ENCODE measurements at places on chromosomes 12 and 14.
A peak's percentile ranks its signal among the peaks of the same experiment; 100 is the strongest.

- no peaks in the 10 kb centered on the region for H3K4me1 ChIP-seq
- no peak overlapping the region for H3K4me3 ChIP-seq
- no peaks in the 10 kb centered on the region for H3K27me3 ChIP-seq
Measured at GRCh38 chr12:43694879-43695278, 63.7 kb downstream of the PUS7L start.

GRCh38 chr14:42214981-42215491, 608.4 kb downstream of the LRFN5 start:
- H3K36me3 ChIP-seq: no peaks in the 10 kb centered on the region
- H3K27ac ChIP-seq: peak overlapping the region; percentile 37
- H3K27me3 ChIP-seq: no peaks in the 10 kb centered on the region

DNA sequence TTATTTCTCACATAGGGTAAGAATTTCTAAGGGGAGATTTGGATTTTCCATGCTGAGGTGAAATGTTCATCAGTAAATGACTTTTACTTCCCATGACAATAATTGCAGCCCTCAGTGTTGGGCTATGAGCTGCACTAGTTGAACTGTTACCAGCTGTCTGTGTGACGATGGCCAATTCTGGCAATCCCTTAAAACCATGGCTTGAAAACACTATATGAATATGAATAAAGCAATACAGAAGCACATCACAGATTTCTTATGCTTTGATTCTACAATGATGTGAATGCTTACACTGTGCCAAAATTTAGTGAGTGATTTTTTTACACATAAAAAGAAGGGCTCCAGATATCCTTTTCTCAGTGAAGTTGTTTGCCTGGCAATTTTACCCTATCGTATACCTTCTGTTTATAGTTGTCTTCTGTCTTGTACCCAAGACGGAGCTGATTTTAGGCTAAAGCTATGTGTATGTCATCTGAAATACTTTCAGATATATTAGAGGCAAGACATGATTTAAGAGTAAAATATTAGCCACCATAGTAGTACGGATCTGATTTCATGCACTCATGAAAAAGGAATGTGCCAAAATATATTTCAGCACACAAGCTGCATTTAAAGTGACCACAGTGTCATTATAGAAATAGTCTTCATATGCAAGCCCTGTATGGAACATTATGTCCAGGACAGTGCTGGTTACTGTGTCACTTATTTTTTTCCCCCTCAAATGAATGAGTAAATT, 52.0 kb downstream of the SLC38A4 start:
- no peak overlapping the region for H3K27ac ChIP-seq
- H3K36me3 ChIP-seq: no peaks in the 10 kb centered on the region
- H3K4me1 ChIP-seq: peaks cover 17% of the 10 kb centered on the region

DNA sequence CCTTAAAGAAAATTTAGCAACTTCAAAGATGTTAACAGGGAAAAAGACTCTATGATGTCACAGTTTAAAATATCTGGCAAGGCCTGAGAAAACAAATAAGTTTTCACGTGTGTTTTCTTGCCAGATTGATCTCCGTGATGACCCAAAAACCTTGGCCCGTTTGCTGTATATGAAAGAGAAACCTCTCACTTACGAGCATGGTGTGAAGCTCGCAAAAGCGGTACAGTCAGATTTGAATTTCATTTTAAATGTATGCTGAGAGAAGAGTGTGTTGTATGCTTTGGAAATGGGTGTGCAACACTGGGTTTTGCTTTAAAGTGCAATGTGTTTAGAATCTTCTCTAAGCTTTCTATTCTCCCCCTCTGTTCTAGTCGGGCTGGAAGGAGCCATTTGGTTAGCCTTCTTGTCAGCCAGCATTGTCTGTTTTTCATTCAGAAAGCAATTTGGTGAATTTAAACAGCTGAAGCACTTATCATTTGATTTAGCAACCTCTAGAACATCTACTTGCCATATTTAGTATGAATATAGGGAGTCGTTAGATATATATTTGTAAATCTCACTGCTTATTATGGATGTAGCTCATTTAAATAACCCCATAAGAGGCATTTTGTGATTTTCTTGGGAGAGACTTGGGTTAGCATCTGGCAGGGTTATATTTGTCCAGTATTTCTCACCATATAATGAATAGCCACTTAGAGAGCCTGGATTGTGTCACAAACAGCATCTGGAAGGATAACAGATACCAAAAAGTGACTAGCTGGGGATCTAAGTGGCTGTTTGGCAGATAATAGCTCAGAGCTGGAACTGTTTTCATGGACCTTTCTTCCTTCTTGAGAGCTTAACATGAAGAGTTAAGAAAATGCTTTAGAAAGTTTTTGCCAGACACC, 35.5 kb downstream of the GPHB5 start:
- DNase-seq: no peak
- no peaks in the 10 kb centered on the region for H3K27me3 ChIP-seq
- H3K4me3 ChIP-seq: no peak overlapping the region
- H3K27ac ChIP-seq: peak overlapping the region; percentile 11

- H3K27me3 ChIP-seq: no peaks in the 10 kb centered on the region
- no peak overlapping the region for H3K4me3 ChIP-seq
- no peaks in the 10 kb centered on the region for H3K4me1 ChIP-seq
- H3K27ac ChIP-seq: no peak overlapping the region
- no peaks in the 10 kb centered on the region for H3K36me3 ChIP-seq
Measured at GRCh38 chr12:124165695-124166094, 129.2 kb upstream of the RFLNA start.

GRCh38 chr12:82710741-82711140, 24.0 kb downstream of the TMTC2 start:
- no peak overlapping the region for H3K27ac ChIP-seq
- H3K36me3 ChIP-seq: no peaks in the 10 kb centered on the region
- DNase-seq: no peak
- H3K4me1 ChIP-seq: no peaks in the 10 kb centered on the region
- no peak overlapping the region for H3K4me3 ChIP-seq
- H3K27me3 ChIP-seq: no peaks in the 10 kb centered on the region

All from suprapubic skin (tissue), 4 donors.